ENCODE measurements at places on chromosomes 5 and 9.

- DNase-seq, result no peak
Observed at GRCh38 chr5:148708854-148709253, 54.5 kb upstream of the HTR4 start.

DNA sequence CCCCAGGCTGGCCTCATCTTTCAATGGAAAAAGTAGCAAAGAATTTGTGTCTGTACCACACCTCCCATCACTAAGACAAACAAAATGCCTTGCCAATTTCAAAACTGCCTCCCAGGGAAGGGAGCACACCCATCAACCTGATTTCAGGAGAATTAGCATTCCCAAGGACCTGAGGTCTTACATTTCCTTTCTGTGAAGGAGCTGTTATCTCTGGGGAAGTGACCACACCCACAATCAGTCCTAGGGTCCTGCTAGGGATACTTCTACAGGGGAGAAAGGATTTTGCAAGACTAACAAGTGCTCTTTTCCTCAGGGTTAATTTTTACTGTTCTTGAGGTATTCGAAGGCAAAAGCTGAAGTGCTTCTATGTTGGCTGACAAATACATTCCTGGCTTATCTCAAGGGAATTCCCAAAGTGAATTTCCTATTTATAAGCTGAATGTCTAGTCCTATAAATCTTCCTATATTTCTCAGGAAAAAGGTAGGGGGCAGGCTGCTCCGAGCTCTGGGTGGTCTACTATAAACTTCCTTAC lies 97.4 kb upstream of the ITGA1 start:
- DNase-seq, result no peak

- no peak for DNase-seq
Observed at GRCh38 chr5:100889896-100890295, 13.2 kb downstream of the ST8SIA4 start.

DNA sequence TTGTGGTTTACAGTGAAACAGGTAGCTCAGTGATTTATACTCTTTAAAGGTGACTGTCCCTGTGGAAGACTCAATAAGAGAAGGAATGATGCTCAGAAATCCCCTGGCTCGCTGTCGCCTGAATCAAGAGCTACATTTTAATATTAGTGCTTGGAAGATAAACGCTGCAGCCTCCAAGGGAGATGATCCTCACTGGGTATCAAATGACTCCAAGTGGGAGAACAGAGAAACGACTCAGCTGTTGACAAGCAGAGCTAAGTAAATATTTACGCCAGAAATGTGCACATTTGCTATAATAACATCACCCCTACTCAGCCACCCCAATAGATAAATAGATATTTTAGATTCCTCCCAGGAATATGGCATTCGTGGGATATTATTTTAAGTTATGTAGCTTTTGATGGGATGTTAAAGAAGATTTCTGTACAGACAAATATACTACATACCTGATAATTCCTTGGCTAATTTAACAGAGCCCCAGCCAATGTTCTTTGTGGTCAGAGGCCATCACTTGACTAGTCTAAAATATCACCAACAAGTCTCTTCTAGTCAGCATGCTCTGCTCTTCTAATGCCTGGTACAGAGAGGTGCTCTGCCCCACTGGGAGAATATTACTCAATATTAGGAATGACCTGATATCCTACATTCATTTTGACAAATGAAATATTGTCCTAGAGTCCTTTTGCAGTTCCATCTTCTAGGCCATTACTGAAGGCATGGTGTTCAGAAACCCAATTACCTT lies 18.3 kb upstream of the CCDC192 start:
- DNase-seq, result no peak

DNA sequence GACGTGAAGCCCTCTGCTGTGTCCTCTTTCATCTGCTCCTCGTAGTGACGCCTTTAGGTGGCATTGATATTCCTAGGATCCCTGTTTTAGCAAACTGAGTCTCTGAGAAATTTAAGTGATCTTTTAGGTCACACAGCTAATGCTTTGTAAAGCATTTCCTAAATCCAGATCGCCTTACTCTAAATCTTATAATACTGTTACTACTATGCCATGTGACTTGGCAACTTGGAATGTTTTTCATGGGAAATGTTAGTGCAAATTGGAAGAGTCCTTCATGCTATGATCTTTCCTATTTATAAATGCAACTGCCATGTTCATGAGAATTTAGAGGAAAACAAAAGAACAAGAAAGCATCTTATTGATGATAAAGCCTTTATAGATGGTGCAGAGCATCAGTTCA lies 212.2 kb downstream of the TRIO start:
- DNase-seq, result no peak

GRCh38 chr5:140322751-140323731 lies 20.1 kb upstream of the PFDN1 start:
- no peak for DNase-seq

DNA sequence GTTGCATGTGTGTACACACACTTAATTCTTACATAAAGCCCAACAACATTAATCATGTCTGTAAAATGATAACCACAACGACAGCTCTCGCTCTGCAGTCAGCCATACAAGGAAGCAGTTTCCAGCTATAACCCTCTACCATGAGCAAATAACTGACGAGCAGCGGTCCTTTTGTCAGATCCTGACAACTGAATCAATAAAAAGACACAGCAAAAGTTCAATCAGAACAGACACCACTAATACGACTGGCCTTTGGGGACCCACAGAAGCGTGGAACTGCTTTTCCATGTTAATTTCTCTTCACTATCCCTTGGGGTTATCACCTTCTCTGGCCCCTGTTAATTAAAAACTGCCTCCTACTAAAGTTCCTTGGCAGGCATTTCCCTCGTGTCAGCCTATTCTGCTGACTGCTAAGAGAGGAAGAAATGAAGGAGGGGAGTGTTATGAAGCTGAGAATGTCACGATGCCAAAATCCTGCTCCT lies 722.8 kb upstream of the GRAMD2B start:
- no peak for DNase-seq

- no peak for DNase-seq
Observed at GRCh38 chr9:24897826-24898225, 352.1 kb upstream of the IZUMO3 start.

GRCh38 chr9:138033950-138034349 lies 156.4 kb downstream of the CACNA1B start:
- DNase-seq, result no peak

DNA sequence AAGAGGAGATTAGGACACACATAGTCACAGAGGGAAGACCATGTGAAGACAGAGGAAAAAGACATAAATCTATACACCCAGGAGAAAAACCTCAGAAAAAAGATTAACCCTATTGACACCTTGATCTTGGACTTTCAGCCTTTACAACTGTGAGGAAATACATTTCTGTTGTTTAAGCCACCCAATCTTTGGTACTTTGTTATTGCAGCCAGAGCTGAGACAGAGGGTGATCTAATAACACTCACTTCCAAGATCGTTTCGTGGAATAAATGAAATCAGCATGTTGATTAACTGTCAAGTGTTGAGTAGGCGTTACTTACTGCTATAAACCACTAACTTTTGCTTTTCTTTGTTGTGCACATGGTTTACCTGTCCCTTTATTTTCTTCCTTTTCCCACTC lies 361.2 kb upstream of the RIOK2 start:
- DNase-seq, result no peak
